Fibroblast of skin of right quadriceps (primary cell): ENCODE measurements at places on chromosomes 5 and 9.

GRCh38 chr5:78602400-78602799 is 46.2 kb downstream of the LHFPL2 start:
- no peak for DNase-seq

- DNase-seq, result no peak
Measured at GRCh38 chr9:8395022-8395421, 595.4 kb upstream of the DMAC1 start.

- DNase-seq, result no peak
Measured at GRCh38 chr5:133390416-133391353, 221.7 kb downstream of the FSTL4 start.

DNA sequence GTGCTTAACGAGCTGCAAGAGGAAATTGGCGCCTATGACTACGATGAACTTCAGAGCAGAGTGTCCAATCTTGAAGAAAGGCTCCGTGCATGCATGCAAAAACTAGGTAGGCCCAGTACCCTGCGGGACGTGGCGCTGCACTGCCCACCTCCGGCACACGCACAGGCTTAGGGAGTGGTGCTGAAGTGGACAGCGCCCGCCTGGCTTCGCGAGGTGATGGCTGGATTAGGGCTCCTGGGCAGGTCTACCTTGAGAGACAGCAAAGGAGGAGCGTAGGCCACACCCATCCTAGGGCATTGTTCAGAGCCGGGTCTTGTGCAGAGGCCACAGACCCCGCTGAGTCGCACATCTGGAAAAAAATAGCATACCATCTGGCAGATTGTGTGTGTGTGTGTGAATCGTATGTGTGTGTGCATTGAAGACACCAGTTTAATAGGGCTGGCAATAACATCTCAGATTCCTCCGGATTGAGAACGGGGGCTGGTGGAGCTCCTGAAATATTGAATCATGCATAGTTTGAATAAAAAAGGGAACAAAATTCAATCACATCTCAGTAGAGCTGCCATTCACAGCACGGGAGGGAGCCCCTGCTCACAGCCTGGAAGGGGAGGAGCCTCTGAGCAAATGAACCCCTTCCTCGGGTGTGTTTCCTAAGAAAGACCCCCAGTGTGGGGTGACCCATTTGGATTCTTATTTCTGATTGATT is 11.1 kb downstream of the OLFM1 start:
- DNase-seq, result peak; percentile 8

- no peak for DNase-seq
Measured at GRCh38 chr9:87471746-87472145, 25.9 kb upstream of the DAPK1 start.

DNA sequence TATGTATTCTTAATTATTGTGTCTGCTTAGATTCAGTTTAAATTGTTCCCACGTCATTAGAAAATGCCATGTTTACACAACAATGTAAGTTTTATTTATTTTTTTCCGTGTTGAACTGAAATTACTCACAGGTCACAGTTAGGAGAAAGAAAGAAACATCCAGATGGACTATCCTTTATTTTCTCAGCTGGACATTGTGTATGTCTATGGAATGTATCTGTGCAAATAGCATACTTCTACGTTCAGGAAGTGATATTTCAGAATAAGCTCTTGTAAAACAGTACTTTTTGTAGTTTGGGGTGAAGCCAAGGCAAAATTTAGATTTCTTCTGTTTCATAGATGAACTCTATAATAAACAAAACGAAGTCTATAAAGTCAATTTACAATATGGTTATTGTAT is 249.0 kb upstream of the ZNF608 start:
- no peak for DNase-seq

DNA sequence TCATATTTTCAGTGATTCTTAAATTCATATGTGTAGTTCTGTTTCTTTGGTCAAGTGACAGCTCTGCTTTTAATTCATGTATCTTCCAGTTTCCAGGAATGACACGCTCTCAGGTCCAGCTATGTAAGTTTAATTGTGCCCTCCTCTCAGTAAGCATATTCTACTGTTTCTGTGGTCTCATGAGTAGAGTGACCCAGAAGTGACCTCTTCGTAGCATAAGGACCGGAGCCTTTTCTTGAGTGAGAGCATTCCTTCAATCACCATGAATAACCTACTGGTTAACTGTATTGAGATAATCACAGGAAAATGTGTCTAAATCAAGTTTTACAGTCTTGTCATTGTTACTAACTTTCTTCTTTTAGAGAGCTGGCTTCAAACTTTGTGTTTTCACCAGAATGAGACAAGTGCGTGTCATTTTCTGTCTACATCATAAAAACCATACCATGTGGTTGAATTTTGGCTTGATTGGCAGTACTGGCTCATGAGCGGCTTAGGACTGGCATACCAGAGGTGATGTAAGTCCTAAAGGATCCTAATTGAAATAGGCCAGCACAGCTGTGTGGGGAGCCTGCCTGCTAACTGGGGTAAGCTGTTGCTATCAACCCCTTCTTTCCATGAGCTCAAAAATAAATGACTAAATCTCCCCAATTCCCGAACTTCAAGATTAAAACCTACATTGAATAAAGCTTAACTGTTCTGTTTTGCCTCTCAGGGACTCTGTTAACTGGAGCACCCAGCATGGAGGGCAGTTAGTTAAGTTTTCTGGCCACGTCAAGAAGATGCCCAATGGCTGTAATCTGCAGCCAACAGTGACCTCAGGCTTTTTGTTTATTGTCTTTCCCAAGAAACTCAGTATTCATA is 4.8 kb downstream of the ADAMTSL1 start:
- DNase-seq, result peak; percentile 97

GRCh38 chr5:137342764-137343163 is 156.4 kb downstream of the SPOCK1 start:
- DNase-seq, result peak; percentile 30
